IPS DF 6.9 (cell line): ENCODE measurements at places on chromosomes 6 and 20.
A peak's percentile ranks its signal among the peaks of the same experiment; 100 is the strongest.

DNA sequence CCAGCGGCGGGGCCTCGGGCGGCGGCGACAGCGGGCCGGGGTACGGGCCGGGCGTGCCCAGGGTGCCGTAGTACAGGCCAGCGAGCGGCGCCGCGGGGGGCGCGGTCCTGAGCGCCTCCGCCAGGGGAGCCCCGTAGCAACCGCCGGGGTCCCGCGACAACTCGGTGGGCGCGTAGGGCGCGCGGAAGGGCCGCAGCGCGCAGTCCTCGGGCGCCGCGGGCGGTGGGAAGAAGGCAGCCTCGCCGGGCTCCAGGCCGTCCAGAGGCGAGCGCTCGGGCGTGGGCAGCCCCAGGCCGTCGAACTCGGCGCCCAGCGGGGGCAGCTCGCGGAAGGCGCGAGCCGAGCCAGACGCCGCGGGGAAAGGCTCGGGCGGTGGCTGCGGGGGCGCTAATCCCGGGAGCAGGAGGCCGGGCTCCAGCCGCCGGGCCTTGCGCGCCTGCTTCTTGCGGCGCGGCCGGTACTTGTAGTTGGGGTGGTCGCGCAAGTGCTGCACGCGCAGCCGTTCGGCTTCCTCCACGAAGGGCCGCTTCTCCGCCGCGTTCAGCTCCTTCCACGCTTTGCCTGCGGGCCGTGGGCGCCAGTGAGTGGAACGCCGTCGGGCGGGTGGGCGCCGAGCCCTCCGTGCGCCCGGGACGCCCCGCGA is 916 bp downstream of the SOX18 start:
- DNase-seq: no peak

GRCh38 chr20:34708621-34709043 is 4.5 kb downstream of the TP53INP2 start:
- no peak for DNase-seq

DNA sequence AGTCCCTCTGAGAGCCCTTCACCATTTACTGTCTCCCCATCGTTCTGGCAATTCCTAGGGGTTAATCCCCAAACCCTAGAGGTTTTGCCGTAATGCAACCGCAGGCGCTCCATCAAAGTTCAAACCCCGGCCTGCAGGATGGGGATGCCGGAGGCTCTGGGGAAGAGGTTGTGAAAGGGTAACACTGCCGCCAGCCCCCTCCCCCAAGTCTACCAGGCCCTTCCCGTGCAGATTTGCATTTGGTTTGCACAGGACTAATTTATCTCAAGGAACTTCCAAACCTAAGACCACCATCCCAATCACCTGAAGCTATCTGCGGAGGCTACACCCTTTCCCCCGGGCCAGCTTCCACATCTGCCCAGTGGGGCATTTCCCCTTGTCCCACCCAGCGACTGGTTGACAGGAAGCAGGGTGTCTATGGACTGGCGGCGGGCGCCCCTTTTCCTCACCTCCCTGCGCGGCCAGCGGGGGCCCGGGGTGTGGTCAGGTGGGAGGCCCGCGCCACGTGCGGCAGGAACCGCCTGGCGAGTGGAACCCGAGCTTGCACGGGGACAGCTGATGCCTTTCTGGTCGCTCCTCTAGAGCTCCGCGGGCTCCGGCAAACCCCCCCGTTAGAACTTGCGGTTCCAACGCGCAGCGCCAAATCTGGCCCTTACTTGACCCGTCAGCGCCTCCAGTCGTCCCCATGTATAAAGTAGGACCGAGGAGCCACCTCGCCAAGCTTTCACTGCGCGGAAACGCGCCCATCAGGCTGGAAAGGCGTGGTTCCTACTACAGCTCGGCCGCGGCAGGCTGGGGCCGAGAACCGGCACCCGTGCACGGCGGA is 9.4 kb upstream of the SLC4A11 start:
- DNase-seq: no peak

DNA sequence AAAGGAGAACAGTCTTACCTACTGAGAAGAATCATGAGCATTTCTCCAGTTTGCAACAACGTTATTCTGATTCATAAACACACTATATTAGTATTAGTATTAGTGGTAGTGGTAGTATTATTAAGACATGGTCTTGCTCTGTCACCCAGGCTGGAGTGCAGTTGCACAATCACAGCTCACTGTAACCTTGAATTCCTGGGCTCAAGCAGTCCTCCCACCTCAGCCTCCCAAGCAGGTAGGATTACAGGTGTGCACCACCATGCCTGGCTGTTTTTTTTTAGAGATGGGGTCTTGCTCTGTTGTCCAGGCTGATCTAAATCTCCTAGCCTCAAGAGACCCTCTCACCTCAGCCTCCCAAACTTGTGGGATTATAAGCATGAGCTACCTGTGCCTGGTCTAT is 363.5 kb downstream of the SAMD5 start:
- DNase-seq: no peak

DNA sequence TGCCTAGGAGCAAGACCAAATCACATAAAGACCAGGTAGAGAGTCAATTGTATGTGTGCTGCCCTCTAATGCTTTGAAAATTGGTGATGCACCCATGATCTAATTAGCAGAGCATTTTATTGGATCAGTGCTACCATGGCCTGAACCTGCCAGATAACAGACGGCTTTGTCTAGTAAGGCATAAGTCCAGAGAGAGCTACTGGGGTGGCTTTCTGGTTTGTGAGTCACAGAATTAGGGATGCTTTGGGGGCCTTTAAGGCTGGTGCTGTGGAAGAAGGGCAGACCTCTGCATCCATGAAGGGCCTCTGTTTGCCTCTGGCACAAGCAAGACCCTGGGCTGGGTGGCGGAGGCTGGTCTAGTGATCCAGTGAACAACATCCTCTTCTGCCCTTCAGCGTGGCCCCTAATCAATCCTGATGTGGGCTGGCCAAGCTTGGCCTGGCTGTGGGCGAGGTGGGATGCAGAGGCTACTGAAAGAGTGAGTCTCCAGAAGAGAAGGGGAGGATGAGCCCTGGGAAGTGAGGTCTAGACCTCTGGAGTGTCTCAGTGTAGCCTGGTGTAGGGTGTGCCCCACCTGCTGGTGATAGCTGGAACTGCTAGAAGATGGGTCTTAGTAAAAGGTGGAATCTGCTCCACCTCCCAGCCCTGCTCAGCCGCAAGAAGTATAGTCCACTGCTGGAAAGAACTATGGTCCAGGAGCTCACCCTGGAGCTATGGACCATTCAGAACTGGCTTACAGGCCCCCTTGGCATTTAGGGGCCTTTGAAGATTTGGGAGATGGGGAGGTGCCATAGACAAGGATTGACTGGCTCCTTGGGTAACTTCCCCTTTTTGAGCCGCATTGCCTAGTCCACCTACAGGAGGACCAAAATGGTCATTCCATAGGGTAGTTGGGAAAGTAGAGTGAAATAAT is 36.7 kb upstream of the AAR2 start:
- DNase-seq: peak; percentile 63

DNA sequence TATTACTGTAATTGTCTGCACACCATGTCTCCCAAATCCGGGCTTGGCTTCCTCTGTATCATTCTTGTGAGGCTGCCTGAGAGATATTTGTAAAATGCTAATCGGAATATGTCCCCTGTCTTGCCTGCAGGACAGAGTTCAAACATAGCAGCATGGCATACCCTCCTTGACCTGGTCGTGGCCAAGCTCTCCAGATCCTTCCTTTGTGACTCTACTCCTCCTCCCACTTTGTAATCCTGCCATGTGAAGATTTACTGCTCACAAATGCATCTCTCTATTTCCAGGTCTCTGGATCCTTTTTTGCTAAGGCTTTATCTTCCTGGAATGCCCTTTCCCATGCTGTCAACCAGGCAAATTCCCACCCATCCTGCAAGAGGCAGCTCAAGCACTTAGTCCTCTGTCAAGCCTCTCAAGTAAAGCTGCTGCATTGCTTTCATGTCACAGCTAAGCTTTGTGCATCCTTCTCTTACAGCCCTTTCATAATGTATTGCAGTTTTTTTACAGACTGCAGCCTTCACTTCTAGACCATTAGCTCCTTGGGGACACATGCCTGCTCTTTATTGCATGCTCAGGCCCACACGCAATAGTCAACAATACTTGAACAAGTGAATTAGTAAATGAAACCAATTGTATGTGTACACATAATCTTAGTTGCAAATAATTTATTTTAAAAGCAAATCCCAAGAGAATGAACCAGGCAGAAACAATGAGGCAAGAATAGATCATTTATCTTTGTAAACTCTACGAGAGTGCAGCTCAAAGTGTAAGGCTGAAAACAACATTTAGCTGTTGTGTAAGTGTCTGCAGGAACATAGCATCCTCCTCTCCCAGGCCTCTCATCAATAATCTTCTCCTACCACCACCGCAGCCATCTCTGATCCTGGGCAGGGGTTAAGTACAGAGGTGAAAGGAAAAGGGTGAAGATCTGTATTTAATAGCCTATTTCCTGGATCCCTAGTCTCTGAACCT is 45.8 kb downstream of the HIVEP2 start:
- DNase-seq: no peak

DNA sequence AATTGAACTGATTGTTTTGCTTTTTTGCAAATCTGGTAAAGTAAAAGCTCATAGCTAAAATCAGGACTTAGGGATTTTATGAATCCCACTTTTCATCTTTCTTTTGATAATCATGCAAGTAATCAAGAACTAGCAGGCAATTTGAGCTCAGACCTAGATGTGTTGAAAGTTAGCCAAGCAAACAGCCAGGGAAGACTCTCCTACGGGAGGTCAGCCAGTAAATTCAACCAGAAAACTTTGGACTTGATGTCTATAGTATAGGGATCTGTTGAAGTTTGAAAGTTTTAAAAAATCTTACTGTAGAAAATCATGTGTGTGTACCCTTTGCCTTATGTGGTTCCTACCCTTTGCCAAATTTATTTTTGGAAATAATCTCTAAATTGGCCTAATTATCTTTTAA is 95.0 kb upstream of the TPD52L1 start:
- DNase-seq: no peak

- no peak for DNase-seq
These were observed 29.5 kb downstream of the CDYL start for GRCh38 chr6:4805553-4806336.

- no peak for DNase-seq
These were observed 163.2 kb upstream of the RIN2 start for GRCh38 chr20:19594896-19595295.

DNA sequence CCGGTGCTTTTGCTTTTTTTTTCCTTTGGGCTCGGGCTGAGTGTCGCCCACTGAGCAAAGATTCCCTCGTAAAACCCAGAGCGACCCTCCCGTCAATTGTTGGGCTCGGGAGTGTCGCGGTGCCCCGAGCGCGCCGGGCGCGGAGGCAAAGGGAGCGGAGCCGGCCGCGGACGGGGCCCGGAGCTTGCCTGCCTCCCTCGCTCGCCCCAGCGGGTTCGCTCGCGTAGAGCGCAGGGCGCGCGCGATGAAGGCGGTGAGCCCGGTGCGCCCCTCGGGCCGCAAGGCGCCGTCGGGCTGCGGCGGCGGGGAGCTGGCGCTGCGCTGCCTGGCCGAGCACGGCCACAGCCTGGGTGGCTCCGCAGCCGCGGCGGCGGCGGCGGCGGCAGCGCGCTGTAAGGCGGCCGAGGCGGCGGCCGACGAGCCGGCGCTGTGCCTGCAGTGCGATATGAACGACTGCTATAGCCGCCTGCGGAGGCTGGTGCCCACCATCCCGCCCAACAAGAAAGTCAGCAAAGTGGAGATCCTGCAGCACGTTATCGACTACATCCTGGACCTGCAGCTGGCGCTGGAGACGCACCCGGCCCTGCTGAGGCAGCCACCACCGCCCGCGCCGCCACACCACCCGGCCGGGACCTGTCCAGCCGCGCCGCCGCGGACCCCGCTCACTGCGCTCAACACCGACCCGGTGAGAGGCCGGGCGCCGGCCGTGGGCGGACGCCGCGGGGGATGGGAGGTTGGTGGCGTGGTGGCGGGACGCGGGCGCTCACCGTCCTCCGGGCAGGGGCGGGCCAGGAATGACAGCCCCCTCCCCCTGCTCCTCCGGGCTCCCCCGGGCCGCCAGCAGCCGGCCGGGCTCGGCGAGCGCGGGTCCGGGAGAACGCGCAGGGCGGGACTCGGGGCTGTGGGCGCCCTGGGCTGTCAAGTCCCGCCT is 606 bp downstream of the ID4 start:
- no peak for DNase-seq
